Activated naive CD4-positive, alpha-beta T cell treated with anti-CD3 and anti-CD28 coated beads for 36 hours (primary cell): ENCODE measurements at places on chromosomes 4 and X.

- no peaks in the 10 kb centered on the region for H3K4me1 ChIP-seq
- no peak for DNase-seq
- no peak overlapping the region for H3K27ac ChIP-seq
- H3K27me3 ChIP-seq, result peaks cover 2% of the 10 kb centered on the region
- no peaks in the 10 kb centered on the region for H3K36me3 ChIP-seq
Observed at GRCh38 chr4:88097781-88098180, 60.7 kb downstream of the ABCG2 start.

GRCh38 chr4:86916392-86916791 is 18.4 kb upstream of the AFF1 start:
- H3K27me3 ChIP-seq, result no peaks in the 10 kb centered on the region
- H3K27ac ChIP-seq, result no peak overlapping the region
- peaks cover 1% of the 10 kb centered on the region for H3K4me1 ChIP-seq

DNA sequence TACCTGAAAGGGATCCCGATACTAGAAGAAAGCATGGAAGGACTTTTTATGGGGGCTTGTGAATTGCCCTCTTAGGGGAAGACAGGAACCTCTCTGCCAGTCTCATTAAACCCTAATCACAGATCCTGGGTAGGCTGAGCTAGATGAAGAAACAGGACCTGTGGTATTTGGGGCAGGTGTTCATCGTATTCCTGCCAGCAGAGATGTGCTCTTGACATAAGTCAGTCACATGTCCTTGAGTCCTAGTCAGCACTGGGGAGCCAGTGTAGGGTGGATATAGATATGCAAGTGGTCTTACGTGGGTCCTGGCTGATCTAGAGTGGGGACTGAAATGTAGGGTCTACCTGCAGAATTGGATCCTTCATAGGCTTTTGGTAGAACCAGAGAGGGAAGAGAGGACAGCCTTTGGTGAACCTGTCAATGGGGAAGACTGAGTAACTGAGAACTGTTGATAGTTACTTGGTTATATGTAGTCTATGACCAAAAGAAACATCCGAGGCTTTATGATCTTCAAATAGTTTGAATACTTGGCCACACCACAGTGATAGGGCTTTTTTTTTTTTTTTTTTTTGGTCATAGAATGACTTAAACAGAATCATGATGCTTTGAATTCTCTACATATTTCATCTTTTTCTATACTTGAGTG is 63.5 kb upstream of the WDR1 start:
- H3K36me3 ChIP-seq, result peaks cover 2% of the 10 kb centered on the region
- H3K27me3 ChIP-seq, result no peaks in the 10 kb centered on the region
- H3K4me3 ChIP-seq, result no peak overlapping the region
- H3K27ac ChIP-seq, result no peak overlapping the region
- DNase-seq, result no peak
- peaks cover 32% of the 10 kb centered on the region for H3K4me1 ChIP-seq

DNA sequence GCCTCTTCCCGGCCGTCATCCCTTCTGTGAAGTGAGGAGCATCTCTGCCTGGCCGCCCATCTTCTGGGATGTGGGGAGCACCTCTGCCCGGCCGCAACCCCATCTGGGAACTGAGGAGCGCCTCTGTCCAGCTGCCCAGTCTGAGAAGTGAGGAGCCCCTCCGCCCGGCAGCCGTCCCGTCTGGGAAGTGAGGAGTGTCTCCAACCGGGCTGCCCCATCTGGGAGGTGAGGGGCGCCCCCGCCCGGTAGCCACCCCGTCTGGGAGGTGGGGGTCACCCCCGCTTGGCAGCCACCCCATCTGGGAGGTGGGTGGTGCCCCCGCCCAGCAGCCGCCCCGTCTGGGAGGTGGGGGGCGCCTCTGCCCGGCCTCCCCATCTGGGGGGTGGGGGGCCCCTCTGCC is 142.3 kb downstream of the LAS1L start:
- H3K4me3 ChIP-seq, result no peak overlapping the region
- no peak overlapping the region for H3K27ac ChIP-seq
- no peaks in the 10 kb centered on the region for H3K4me1 ChIP-seq
- no peaks in the 10 kb centered on the region for H3K27me3 ChIP-seq

- no peak overlapping the region for H3K27ac ChIP-seq
- peaks cover 4% of the 10 kb centered on the region for H3K4me1 ChIP-seq
- H3K36me3 ChIP-seq, result peaks cover 4% of the 10 kb centered on the region
- H3K27me3 ChIP-seq, result no peaks in the 10 kb centered on the region
Observed at GRCh38 chrX:124250835-124251437, 81.5 kb upstream of the TEX13D start.

DNA sequence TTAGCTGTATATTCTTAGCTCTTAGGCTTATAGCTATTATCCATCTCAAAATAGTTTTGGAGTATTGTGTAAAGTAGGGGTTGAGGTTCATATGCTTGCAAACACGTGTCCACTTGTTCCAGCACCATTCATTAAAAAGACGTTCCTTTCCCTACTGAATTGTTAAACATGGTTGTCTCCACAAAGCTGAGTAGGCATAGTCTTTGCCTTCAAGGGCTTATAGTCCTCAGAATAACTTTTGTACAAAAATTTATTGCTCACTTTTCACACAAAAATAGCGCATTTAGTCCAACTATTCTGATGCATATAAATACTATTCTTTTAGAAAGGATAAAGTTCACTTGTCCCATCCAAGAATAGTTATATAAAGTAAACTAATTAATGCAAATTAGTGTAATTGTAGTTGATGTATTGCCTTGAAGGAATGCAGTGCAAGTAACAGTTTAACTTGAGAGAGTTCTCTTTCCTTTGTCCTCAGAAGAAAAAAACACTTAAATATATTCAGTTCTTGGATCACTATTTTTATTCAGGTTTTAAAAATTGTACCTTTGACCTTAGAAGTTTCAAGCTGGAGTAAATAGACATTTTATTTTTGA is 14.1 kb downstream of the LRIT3 start:
- no peak for DNase-seq
- H3K27me3 ChIP-seq, result no peaks in the 10 kb centered on the region
- H3K27ac ChIP-seq, result no peak overlapping the region
- no peak overlapping the region for H3K4me3 ChIP-seq

DNA sequence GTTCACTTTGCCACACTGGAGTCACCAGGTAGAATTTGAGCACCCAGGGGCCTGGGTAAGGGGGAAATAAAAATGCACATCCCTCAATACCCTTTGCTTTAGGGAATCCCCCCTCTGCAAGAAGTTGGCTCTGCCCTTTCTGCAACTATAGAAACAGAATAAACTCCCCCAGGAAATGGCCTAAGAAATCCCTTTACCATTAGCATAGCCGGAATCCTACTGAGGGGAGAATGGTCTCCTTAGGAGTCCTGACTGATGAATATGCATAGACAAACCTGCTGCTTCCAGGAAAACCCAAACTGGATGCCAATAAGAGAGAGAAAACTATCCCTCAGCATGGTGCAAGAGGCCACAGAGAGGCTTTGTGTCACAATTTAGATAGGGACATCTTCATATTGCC is 11.0 kb downstream of the EFHC2 start:
- no peak overlapping the region for H3K4me3 ChIP-seq
- no peak overlapping the region for H3K27ac ChIP-seq
- H3K4me1 ChIP-seq, result peaks cover 18% of the 10 kb centered on the region
- no peaks in the 10 kb centered on the region for H3K27me3 ChIP-seq
- no peak for DNase-seq
- no peaks in the 10 kb centered on the region for H3K36me3 ChIP-seq

GRCh38 chr4:81541161-81541945 is 69.6 kb upstream of the RASGEF1B start:
- no peak overlapping the region for H3K4me3 ChIP-seq
- H3K4me1 ChIP-seq, result no peaks in the 10 kb centered on the region
- DNase-seq, result no peak
- no peaks in the 10 kb centered on the region for H3K36me3 ChIP-seq

DNA sequence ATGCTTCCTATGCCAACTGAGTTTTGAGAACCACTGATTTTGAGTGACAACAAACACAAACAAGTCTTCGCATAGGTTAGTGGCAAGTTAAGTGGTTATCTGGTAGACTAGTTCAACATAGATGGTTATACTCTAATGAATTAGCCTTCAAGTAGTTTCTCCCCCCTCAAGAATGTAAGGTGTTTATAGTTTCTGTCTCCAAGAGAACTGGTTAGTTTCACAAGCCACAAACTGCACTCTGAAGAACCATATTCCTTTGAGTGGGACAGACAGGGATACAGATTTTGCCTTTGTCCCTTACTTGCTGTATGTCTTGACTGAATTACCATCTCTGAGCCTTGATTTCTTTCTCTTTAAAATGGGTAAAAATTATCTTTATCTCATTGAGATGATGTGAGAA is 41.5 kb downstream of the PASD1 start:
- no peaks in the 10 kb centered on the region for H3K4me1 ChIP-seq
- no peak overlapping the region for H3K27ac ChIP-seq
- no peak for DNase-seq
- H3K36me3 ChIP-seq, result no peaks in the 10 kb centered on the region

- no peak overlapping the region for H3K27ac ChIP-seq
- no peak overlapping the region for H3K4me3 ChIP-seq
- H3K4me1 ChIP-seq, result no peaks in the 10 kb centered on the region
Observed at GRCh38 chr4:152321398-152321797, 214.5 kb downstream of the FBXW7 start.

GRCh38 chr4:140888054-140888453 is 131.9 kb upstream of the TBC1D9 start:
- no peaks in the 10 kb centered on the region for H3K4me1 ChIP-seq
- DNase-seq, result no peak
- peaks cover 5% of the 10 kb centered on the region for H3K27me3 ChIP-seq
- H3K4me3 ChIP-seq, result no peak overlapping the region
- H3K36me3 ChIP-seq, result no peaks in the 10 kb centered on the region
- H3K27ac ChIP-seq, result no peak overlapping the region

- no peaks in the 10 kb centered on the region for H3K27me3 ChIP-seq
- DNase-seq, result no peak
- no peak overlapping the region for H3K27ac ChIP-seq
- H3K4me3 ChIP-seq, result no peak overlapping the region
- H3K36me3 ChIP-seq, result no peaks in the 10 kb centered on the region
Observed at GRCh38 chr4:126081336-126081735, 766.6 kb downstream of the FAT4 start.

- H3K4me1 ChIP-seq, result no peaks in the 10 kb centered on the region
- H3K4me3 ChIP-seq, result no peak overlapping the region
- no peaks in the 10 kb centered on the region for H3K27me3 ChIP-seq
- no peak for DNase-seq
- H3K36me3 ChIP-seq, result peaks cover 70% of the 10 kb centered on the region
Observed at GRCh38 chr4:42048394-42048793, 58.1 kb downstream of the SLC30A9 start.

GRCh38 chr4:53061091-53061850 is 199.2 kb downstream of the RASL11B start:
- H3K36me3 ChIP-seq, result peaks cover 9% of the 10 kb centered on the region
- no peak for DNase-seq
- H3K27me3 ChIP-seq, result no peaks in the 10 kb centered on the region
- no peaks in the 10 kb centered on the region for H3K4me1 ChIP-seq
- no peak overlapping the region for H3K4me3 ChIP-seq

DNA sequence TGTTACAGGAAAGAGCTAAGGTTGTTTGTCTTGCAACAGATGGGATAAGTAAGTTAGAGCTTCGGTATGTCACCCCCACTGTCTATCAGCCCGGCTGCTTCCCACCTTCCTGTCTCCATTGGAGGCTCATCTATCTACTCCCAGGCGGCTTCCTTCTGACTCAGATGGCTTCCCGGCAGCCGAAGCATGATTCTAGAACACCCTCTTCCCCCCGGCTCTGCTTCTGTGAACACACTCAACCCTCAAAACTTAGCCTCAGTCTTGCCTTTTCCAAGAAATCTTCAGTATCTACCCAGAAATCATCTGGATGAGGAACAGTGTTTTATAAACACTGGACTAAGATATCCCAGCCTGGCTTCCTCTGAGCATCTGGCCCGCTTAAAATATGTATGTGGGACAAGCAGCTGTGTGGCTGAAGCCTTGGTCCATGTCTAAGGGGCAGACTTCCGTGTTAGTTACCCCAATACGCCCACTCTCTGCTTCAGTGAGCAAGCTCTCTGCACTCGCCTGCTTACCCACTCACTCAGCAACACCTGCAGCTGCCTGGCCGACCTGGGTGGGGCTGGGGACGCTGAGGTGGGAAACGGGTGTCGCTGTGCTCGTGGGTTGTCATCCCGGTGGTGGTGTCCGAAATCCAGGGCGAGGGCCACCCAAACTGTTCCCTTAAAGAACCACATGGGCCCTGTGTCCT is 12.0 kb upstream of the SLC2A9 start:
- no peaks in the 10 kb centered on the region for H3K36me3 ChIP-seq
- H3K27ac ChIP-seq, result no peak overlapping the region
- peaks cover 10% of the 10 kb centered on the region for H3K27me3 ChIP-seq
- H3K4me1 ChIP-seq, result peaks cover 5% of the 10 kb centered on the region

DNA sequence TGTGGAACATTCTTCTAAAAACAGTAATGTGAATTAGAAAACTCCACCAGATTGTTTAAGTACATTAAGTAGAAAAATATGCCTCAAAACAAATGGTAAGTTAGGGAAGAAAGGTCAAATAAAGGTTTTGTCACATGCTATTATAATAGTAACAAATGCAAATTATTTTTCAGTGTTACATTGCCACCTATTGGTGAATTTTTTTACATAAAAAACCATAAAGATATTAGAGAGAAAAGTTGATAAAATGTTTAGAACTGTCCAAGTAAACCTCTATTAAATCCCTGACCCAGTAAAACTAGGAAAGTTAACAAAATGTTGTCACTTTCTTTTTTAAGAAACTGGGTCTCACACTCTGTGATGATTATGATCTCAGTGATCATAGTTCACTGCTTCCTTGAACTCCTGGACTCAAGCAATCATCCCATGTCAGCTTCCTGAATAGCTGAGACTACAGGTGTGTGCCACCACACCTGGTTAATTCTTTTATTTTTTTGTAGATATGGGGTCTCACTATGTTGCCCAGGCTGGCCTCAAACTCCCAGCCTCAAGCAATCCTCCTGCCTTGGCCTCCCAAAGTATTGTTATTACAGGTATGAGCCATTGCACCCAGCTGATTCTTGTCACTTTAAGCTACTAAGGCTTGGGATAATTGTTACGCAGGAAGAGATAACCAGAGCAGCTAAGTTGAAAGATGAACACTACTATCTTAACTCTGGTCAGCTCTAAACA is 157.6 kb downstream of the ATRX start:
- no peak overlapping the region for H3K27ac ChIP-seq
- H3K4me1 ChIP-seq, result peaks cover 3% of the 10 kb centered on the region
- no peaks in the 10 kb centered on the region for H3K27me3 ChIP-seq

- H3K4me1 ChIP-seq, result no peaks in the 10 kb centered on the region
- no peak overlapping the region for H3K4me3 ChIP-seq
- no peak overlapping the region for H3K27ac ChIP-seq
- H3K36me3 ChIP-seq, result no peaks in the 10 kb centered on the region
- no peak for DNase-seq
Observed at GRCh38 chr4:184067931-184068554, 149.6 kb downstream of the ENPP6 start.

GRCh38 chr4:2961811-2962441 is 1.3 kb downstream of the NOP14 start:
- H3K27ac ChIP-seq, result peak overlapping the region; percentile 85
- peak; percentile 72 for DNase-seq
- peaks cover 14% of the 10 kb centered on the region for H3K36me3 ChIP-seq
- H3K27me3 ChIP-seq, result no peaks in the 10 kb centered on the region
- peaks cover 41% of the 10 kb centered on the region for H3K4me1 ChIP-seq
